ENCODE measurements at places on chromosomes 11 and 22. TPM values are rescaled to one million over a fixed set of nuclear protein-coding genes. Genes with fewer than 3 reads are reported as not detected.
A peak's percentile ranks its signal among the peaks of the same experiment; 100 is the strongest.

GRCh38 chr11:15735706-15736105 is 620.6 kb downstream of the SOX6 start:
- no peaks in the 10 kb centered on the region for H3K36me3 ChIP-seq
- no peak overlapping the region for H3K27ac ChIP-seq
- no peak for DNase-seq
- H3K27me3 ChIP-seq = no peaks in the 10 kb centered on the region
- H3K4me1 ChIP-seq = no peaks in the 10 kb centered on the region
- no peak overlapping the region for H3K4me3 ChIP-seq

GRCh38 chr11:71080239-71081097 is 171.9 kb downstream of the SHANK2 start:
- DNase-seq = no peak
- no peak overlapping the region for H3K4me3 ChIP-seq
- H3K27me3 ChIP-seq = peaks cover 11% of the 10 kb centered on the region
- no peaks in the 10 kb centered on the region for H3K4me1 ChIP-seq
- H3K27ac ChIP-seq = no peak overlapping the region
- H3K36me3 ChIP-seq = no peaks in the 10 kb centered on the region

- DNase-seq = no peak
- peaks cover 43% of the 10 kb centered on the region for H3K27me3 ChIP-seq
- H3K27ac ChIP-seq = no peak overlapping the region
- H3K36me3 ChIP-seq = no peaks in the 10 kb centered on the region
- peaks cover 11% of the 10 kb centered on the region for H3K4me1 ChIP-seq
These were observed 48.2 kb downstream of the NRXN2 start for GRCh38 chr11:64674774-64675173.

DNA sequence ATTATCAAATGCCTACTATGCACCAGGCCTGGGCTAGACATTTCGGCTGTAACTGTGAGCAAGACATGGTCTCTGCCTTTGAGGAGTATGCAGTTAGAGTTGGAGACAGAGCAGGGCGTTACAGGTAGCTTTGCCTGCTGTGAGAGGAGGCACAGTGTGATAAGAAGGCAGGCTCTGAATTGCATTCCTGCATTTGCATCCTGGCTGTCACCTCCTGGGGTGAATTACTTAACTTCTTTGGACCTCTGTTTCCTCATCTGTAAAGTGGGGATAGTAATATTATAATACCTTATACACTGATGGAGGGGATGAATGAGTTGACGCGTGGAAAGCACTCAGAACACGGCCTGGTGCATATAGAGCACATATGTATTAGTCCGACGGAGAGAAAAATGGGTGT is 118.1 kb upstream of the ARHGAP20 start:
- no peak overlapping the region for H3K27ac ChIP-seq
- H3K27me3 ChIP-seq = no peaks in the 10 kb centered on the region
- no peak for DNase-seq
- H3K4me1 ChIP-seq = no peaks in the 10 kb centered on the region

DNA sequence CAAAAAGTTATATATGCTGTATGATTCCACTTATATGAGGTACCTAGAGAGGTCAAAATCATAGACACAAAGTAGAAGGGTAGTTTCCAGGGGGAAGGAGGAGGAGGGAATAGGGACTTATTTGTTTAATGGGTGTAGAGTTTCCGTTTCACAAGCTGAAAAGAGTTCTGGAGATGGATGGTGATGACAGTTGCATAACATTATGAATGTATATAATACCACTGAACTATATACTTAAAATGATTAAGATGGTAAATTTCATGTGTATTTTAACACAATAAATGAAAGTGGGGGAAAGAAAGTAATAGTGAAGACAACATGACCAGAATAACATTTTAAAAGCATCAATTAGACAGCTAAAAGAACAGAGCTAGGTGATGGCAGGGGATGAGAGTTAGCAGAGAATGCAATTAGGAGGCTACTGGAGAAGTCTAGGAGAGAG is 51.2 kb downstream of the MRTFA start:
- peaks cover 18% of the 10 kb centered on the region for H3K4me1 ChIP-seq
- H3K27ac ChIP-seq = no peak overlapping the region
- peaks cover 8% of the 10 kb centered on the region for H3K36me3 ChIP-seq
- no peak overlapping the region for H3K4me3 ChIP-seq
- H3K27me3 ChIP-seq = no peaks in the 10 kb centered on the region
- DNase-seq = no peak

- peaks cover 9% of the 10 kb centered on the region for H3K36me3 ChIP-seq
- H3K4me1 ChIP-seq = peaks cover 32% of the 10 kb centered on the region
- no peak for DNase-seq
- no peak overlapping the region for H3K27ac ChIP-seq
These were observed 53.7 kb downstream of the HSD17B12 start for GRCh38 chr11:43734256-43734655.

- no peaks in the 10 kb centered on the region for H3K36me3 ChIP-seq
- no peaks in the 10 kb centered on the region for H3K27me3 ChIP-seq
- no peak for DNase-seq
- peak within 1 kb of the TSS; percentile 87 for H3K27ac ChIP-seq
- H3K4me3 ChIP-seq = peak within 1 kb of the TSS; percentile 27
These were observed at the start of gene ARHGAP32 for GRCh38 chr11:129192150-129192549. TSS of gene ARHGAP32 (minus strand) at chr11:129192325. CDS start at chr11:129192198, 127 bp downstream.

GRCh38 chr11:121961321-121961801 is 154.7 kb downstream of the BLID start:
- no peaks in the 10 kb centered on the region for H3K4me1 ChIP-seq
- no peak for DNase-seq
- H3K4me3 ChIP-seq = no peak overlapping the region

DNA sequence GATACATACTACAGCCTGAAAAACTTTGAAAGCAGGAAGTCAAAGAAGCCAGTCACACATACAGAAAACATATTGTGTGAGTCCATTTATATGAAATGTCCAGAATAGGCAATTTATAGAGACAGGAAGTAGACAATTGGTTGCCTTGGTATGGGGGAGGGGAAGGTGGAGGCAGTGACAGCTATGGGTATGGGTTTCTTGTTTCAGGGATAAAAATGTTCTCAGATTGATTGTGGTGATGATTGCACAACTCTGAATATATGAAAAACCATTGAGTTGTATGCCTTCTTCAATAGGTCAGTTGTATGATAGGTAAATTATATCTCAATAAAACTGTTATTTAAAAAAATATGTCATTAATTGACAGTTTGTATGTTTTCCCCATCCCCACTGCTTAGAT is 137.6 kb downstream of the SNX19 start:
- peaks cover 19% of the 10 kb centered on the region for H3K4me1 ChIP-seq

DNA sequence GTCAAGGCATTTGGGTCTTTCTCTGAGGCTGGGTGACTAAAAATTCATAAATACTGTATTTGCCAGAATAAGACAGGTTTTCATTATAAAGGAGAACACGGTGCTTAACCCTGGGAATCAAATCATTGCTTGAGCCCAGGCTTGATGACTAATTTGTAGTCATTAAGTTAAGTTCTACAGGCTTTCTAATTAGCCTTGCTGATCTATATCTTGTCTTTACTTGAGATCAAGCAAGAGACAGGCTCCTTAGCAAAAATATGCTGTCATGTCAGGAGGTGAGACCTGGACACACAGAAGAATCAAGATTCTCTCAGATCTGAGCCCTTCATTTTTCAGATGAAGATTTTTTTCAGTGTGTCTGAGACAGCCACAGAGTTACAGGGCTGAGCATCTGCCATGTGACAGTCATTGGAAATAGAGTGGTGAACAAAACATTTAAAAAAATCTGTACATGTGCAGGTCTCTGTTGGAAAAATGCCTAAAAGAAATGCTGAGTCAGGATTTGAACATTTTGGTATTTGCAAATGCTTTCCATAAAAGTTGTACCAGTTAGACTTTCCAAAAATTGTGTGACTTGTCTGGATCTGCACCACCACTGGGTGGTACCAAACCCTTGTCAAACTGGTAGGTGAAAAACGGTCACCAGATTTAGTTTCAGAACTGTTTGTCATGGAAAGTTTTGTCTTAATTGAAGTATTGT is 14.6 kb downstream of the ACAT1 start:
- H3K4me1 ChIP-seq = peaks cover 19% of the 10 kb centered on the region
- no peaks in the 10 kb centered on the region for H3K27me3 ChIP-seq
- no peak overlapping the region for H3K27ac ChIP-seq
- DNase-seq = no peak
- H3K36me3 ChIP-seq = peaks cover 45% of the 10 kb centered on the region
- no peak overlapping the region for H3K4me3 ChIP-seq

DNA sequence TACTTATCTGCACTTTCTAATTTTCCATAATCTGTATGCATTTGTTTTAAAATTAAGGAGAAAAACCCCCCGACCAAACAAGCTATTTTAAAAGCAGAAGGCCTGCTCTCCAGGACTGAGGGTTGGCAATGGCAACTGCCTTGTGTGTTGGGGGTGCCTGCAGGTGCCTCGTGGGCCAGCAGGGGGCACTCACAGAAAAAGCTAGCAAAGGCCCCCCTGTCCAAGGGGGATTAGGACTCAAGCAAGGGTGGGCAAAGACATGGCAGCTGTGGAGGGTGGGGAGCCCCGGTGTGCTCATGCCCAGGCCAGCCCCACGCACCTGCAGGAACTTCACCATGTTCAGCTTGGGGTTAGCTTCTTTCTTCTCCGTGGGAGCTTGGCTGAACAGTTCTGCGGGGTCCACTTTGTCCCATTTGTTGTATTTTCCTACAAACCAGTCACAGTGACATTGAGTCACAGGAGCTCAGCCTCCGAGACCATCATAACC is 10.3 kb downstream of the TOP3B start:
- no peaks in the 10 kb centered on the region for H3K27me3 ChIP-seq
- H3K4me3 ChIP-seq = no peak overlapping the region
- no peaks in the 10 kb centered on the region for H3K4me1 ChIP-seq
- H3K36me3 ChIP-seq = peaks cover 78% of the 10 kb centered on the region

- peak within 1 kb of the TSS; percentile 88 for H3K27ac ChIP-seq
- peaks cover 16% of the 10 kb centered on the region for H3K36me3 ChIP-seq
- no peaks in the 10 kb centered on the region for H3K27me3 ChIP-seq
- H3K4me1 ChIP-seq = peaks cover 23% of the 10 kb centered on the region
These were observed at the start of gene EIF3L for GRCh38 chr22:37849089-37849751. TSS of gene EIF3L (plus strand) at chr22:37849419. CDS start at chr22:37849450, 31 bp downstream.

- H3K36me3 ChIP-seq = no peaks in the 10 kb centered on the region
- H3K27me3 ChIP-seq = no peaks in the 10 kb centered on the region
- no peak for DNase-seq
- H3K27ac ChIP-seq = no peak overlapping the region
These were observed 5.4 kb downstream of the SFI1 start for GRCh38 chr22:31501738-31502137.

GRCh38 chr11:64089027-64089360 is 53.3 kb downstream of the FLRT1 start:
- DNase-seq = no peak
- peaks cover 28% of the 10 kb centered on the region for H3K4me1 ChIP-seq
- H3K27ac ChIP-seq = no peak overlapping the region
- no peaks in the 10 kb centered on the region for H3K36me3 ChIP-seq
- no peaks in the 10 kb centered on the region for H3K27me3 ChIP-seq
- H3K4me3 ChIP-seq = no peak overlapping the region

DNA sequence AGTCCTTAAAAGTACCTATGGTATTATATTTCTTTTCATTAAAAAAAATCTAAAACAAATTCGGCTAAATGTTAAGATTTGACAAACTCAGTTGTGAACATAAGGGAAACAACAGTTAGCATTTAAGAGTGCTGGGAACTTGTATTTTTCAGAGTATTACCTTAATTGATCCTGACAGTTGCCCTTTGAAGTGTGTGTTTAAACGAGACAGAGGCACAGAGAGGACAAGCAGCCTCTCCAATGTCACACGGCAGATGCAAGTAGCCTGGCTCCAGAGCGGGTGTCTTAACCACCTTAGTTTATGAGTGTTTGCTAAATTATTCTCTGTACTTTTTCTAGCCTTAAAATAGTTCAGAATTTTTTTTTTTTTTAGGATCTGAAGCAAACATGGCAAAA is 80.9 kb downstream of the TIMP3 start:
- peaks cover 4% of the 10 kb centered on the region for H3K4me1 ChIP-seq
- no peaks in the 10 kb centered on the region for H3K27me3 ChIP-seq
- H3K27ac ChIP-seq = no peak overlapping the region
- no peaks in the 10 kb centered on the region for H3K36me3 ChIP-seq
- no peak for DNase-seq
- H3K4me3 ChIP-seq = no peak overlapping the region

- no peak for DNase-seq
- no peaks in the 10 kb centered on the region for H3K27me3 ChIP-seq
- no peaks in the 10 kb centered on the region for H3K36me3 ChIP-seq
These were observed 50.3 kb downstream of the THAP12 start for GRCh38 chr11:76330651-76331050.

DNA sequence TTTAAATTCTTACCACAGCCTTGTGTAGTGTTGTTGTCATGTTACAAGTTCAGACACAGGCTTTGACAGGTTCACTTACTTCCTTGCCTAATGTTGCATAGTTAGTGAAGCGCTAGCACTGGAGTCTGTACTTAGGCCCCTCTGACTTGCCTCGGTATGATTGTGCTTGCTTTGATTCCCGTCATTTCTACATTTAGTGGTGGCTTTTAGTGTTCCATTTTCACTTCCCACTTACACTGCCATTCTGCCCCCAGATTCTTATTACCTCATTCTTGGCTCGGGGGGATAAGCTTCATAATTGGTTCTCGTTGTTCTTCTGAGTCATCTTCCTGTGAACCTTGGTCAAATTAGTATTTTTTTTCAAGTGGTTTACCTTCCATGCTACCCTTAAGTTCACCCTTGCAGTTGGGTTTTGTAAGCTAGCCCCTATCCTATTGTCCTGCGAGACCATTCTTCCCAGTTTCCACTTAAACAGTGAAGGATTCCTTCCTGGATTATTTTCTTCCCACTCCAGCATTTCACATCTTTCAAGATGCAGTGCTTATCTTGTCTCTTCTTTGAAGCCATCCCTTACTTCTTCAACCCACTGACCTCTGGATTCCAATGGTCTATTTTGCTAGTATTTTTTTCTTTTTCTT is 68.7 kb downstream of the DDX10 start:
- no peak overlapping the region for H3K27ac ChIP-seq
- H3K4me3 ChIP-seq = no peak overlapping the region
- DNase-seq = no peak

GRCh38 chr11:8095806-8096522 is 15.0 kb downstream of the TUB start:
- no peak overlapping the region for H3K27ac ChIP-seq
- peaks cover 35% of the 10 kb centered on the region for H3K36me3 ChIP-seq
- peaks cover 4% of the 10 kb centered on the region for H3K4me1 ChIP-seq
- H3K27me3 ChIP-seq = no peaks in the 10 kb centered on the region
- DNase-seq = peak; percentile 21
- H3K4me3 ChIP-seq = no peak overlapping the region

NRGN gene
- total RNA-seq = not detected

IFTAP gene
- 6.6 TPM for total RNA-seq

THRSP gene
- 57.6 TPM for total RNA-seq

GLYATL1 gene
- total RNA-seq = 3.5 TPM

APOL5 gene
- 0.42 TPM for total RNA-seq

RAB3IL1 gene
- 7.9 TPM for total RNA-seq

VPREB1 gene
- not detected for total RNA-seq

MPEG1 gene
- 2.7 TPM for total RNA-seq

OR52H1 gene
- 0.85 TPM for total RNA-seq

MS4A2 gene
- total RNA-seq = 1.2 TPM

SCO2 gene
- 4.7 TPM for total RNA-seq

TEAD1 gene
- total RNA-seq = 77.4 TPM

NXPE2 gene
- total RNA-seq = not detected

Data from suprapubic skin (tissue), 4 donors.